Urothelium cell line (cell line): ENCODE measurements at places on chromosomes 4 and X.

- peak; percentile 13 for DNase-seq
Observed at GRCh38 chrX:76253432-76253831, 80.6 kb downstream of the PBDC1 start.

- no peak for DNase-seq
Observed at GRCh38 chr4:117010671-117011070, 74.7 kb downstream of the TRAM1L1 start.

GRCh38 chrX:44954562-44954961, 81.6 kb downstream of the KDM6A start:
- DNase-seq: no peak

DNA sequence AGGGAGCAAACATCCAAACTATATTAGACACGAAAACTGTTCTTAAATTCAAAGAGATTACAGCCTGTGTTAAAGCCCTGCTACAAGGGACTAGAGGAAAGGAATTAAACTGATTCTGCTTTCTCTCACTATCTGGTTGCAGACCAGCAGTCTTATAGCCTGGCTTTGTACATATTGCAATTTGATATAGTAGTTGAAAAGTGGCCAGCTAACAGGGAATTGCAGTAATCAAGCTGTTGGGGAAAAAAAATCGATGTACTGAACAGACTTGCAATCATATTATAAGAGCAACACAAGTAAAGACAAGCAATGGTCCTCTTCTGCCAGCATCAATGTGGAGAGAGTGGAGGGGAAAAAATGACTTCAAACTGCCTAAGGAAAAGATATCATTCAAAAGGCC, 364.4 kb upstream of the EPHA5 start:
- DNase-seq: no peak

DNA sequence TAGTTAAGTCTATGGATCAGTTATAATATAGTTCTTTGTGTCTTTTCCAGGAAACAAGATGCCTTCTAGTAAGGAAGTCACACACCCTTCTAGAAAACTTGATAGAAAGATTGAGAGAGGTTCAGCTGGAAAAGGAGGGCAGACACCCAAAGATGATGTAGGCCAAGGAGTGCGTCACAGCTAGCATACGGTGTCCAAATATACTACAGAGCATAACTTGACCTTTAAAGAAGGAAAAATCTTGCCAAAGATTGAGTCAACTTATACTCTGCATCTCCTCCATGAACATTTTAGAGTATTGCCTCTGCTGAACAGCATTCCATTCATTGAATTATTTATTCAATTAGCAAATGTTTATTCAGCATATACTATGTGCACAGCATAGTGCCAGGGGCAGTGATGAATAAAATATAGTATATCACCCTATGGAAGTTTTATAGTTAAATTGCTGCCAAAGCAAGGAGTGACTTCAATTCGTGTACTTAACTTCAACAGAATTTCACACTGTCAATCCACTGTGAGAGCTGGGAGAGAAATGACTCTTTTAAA, 51.9 kb upstream of the SLC6A14 start:
- DNase-seq: no peak

- no peak for DNase-seq
Observed at GRCh38 chrX:46642145-46642544, 68.6 kb downstream of the CHST7 start.

DNA sequence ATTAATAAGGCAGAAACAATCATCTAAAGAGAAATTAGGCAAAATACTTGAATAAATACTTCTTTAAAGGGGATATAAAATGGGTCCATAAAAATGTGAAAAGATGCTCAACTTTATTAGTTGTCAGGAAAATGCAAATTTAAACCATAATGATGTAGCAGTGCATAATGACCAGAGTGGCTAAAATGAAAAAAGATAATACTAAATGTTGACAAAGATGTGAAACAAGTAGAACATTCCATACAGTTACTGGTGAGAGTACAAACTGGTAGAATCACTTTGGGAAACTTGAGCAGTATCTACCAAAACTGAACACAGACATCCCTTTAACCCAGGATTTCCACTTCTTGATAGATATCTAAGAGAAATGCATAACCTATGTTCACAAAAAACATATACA, 5.0 kb downstream of the ARSJ start:
- no peak for DNase-seq

DNA sequence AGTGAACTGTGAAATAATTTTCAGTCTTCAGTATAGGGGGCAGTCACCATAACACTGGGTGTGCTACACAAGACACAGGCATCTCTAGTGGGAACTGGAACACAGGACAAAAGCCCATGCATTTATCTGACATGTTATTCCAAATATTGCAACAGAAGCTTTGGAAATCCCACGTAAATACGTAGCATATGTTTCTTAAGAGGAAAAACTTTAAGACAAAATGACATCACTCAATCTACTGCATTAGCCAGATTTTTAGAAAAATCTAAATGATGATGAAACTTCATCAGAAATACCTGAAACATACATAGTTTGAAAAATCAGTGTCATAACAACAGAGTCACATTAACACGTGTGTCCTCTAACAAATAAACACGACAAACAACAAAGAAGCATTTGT, 14.5 kb downstream of the SHISA3 start:
- DNase-seq: no peak

DNA sequence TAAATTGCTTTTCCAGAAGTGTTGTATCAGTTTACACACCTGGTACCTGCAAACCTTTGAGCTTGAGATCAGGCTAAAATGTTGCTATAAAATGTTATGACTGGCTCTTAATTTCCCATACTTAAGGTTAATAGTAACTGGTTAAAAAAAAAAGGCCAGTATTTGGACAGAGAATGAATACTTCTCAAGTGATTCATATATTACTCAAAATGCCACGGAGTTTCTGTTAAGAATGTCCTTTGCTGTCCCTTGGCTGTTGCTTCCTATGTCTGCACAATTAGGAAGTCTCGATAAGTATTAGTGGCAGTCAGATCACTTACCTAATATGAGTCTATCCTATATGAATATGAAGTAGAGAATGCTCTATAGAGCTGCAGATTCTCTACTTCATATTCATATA, 232.2 kb upstream of the IGFBP7 start:
- peak; percentile 15 for DNase-seq

DNA sequence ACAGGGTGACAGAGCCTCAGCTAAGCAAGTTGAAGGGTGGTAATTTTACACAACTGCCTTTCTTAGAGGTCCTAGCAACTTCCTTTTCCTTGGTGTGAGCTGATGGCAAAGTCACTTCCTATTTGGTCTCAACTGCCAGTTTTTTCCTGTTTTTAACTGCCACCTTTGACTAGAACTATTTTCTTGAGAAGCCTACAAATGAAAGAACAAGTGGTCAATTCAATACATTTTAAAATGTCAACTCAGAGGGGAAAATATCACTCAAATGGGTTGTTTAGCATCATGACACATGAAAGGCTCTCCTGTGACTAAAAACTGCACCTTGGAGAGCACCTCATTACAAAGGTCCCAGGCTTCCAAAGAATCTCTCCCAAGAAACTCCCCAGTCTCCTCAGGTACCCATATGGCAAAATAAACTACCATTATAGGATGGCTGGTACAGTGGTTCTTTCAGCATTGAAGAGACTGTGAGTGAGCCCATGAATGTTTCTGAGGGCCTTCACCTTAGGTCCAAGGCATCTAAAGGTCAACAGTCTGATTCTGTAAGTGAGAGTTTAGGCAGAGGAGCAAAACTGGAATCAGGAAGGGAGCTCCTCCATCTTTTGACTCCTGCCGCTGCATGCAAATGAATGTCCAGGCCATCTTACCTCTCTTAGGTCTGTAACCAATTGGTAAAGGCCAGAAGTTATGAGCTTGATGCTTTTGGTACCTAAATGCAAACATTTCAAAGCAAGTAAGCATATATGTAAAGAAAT, 5.5 kb upstream of the STK26 start:
- DNase-seq: no peak

- DNase-seq: no peak
Observed at GRCh38 chr4:150782311-150782710, 200.4 kb downstream of the MAB21L2 start.

DNA sequence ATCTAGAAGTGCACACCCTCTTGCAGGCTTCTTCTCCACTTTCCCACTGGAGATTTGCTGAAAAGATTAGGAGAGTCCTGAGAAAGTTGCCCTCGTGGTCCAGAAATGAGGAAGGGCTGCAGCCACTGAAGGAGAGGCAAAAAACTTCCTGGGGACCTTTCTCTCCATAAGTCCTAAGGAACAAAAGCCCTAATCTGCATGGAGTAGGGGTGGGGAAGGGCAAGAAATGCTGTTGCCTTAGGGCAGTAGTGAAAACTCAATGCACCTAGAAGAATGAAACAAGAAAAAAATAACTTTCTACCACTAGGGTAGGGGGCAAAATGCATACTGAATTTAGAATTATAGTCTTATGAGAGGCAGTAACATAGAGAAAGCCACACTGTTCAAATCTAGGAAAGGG, 1408.8 kb downstream of the PCDH19 start:
- no peak for DNase-seq

DNA sequence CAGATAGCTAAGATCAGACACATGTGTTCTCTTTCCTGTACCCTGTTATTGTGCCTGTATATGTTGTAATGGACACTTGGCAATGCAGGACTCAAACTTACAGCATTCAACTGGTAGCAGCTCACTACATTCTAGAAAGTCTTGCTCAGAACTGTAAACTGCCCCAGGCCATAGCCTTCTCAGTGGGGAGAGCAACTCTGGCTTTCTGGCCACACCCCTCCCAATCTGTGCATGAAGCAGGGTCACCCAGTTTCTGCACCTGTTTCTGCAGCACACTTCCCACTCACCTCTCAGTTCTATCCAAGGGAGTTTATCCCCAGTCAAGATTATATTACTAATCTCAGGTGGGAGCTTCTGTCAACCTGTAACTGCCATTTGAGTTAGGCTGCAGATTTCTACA, 38.9 kb upstream of the TBX22 start:
- DNase-seq: no peak

DNA sequence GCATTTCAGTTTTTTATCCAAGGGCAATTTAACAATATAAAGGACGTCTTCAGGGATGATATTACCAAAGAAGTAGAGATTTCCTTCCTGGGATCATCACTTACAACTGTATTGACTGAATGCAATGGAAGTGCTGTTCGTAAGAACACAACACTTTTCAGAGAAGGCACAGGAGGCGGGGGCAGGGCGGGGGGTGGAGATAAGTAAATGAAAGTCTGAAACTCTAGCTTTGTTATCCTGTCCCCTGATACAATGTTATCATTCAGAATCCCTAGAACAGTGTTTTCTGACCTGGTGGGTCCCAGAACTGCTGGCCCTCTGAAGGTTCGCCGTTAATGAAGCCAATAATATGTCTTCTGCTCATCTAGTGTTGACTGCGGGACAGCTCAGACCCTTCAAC, 124.6 kb downstream of the NSUN7 start:
- DNase-seq: no peak

DNA sequence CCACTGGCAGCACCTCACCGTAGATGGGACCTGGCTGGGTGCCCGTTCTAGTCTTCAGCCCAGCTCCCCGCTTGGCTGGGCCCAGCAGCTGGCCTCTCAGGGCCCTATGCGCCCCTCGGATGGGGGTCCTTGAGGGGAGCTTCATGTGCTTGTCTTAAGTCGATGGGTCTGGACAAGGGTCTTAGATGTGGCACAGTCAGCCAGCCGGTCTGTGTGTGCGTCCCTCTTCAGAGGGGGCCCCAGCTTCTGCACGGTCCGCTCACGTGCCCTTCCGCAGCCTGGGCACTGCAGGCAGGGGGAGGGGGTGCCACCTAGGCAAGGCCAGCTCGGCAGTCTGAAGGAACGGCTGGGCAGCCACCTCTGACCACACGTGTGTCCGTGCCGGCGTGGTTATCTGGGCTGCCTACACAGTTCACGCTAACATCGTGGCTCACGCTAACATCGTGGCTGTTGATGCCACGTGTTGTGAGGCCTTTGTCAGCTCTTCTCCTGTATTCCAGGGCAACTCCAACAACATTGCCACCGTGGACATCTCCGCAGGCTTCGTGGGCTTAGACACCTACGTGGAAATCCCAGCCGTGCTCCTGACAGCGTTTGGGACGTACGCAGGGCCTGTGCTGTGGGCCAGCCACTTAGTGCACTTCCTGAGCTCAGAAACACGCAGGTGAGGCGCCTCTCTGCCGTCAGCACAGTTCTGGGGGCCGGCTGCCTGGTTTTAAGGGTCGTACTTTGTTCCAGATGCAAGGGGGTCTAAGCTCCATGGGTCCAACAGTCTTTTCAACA, 34.5 kb downstream of the PIGG start:
- DNase-seq: no peak

DNA sequence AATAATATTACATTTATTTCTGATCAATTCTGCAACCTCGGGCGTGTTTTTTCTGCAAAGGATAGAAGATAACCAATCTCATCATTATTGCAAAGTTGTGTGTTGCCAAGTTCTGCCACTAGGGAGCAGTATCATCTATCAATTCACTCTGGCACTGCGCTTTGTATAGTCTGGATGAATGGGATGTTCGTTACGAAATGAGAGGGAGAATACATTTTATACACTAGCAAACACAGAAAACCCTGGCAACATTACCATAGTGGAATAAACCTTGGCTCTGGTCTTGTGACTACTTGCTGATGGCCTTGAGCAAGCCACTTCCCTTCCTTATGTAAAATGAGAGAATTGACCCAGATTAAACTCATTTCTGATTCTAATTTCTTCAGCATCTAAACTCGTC, 97.5 kb upstream of the ZNF518B start:
- peak; percentile 28 for DNase-seq

- no peak for DNase-seq
Observed at GRCh38 chr4:1658146-1658545, 26.0 kb downstream of the FAM53A start.

GRCh38 chrX:11893933-11894710, 136.1 kb downstream of the MSL3 start:
- DNase-seq: no peak

DNA sequence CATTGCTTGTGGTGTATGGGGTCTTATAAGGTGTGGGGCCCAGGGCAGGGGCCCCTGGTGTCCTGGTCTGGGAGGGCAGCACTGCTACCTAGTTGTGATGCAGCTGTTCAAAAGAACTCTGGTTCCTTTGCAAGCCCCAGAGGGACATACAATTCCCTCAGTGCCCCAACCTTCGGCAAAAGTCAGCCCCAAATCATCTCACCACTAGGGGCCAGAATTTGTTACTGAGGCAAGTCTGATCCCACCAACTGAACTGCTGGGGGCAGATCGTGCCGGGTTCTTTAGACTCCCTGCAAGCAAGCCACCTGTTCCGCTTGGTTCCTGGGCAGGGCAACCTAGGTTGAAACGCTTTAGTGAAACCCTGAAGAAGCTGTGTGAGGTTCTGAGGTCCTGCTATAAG, 180.1 kb upstream of the S100G start:
- DNase-seq: no peak

- DNase-seq: no peak
Observed at GRCh38 chr4:6703786-6704185, 5.9 kb downstream of the MRFAP1L1 start.
